Smooth muscle cell of bladder (primary cell): ENCODE measurements at places on chromosomes 11 and 22. TPM values are rescaled to one million over a fixed set of nuclear protein-coding genes. Genes with fewer than 3 reads are reported as not detected.

RNF141 gene
- total RNA-seq = 31.1 and 35.8 TPM in 2 replicates

CECR2 gene
- total RNA-seq = under 0.01 and 0.28 TPM in 2 replicates

SYT7 gene
- 0.74 and 1.4 TPM in 2 replicates for total RNA-seq

YPEL1 gene
- 1.1 and 2.1 TPM in 2 replicates for total RNA-seq

RFPL3 gene
- not detected in 2 replicates for total RNA-seq

NAGA gene
- total RNA-seq = 37.3 and 39.1 TPM in 2 replicates

MIAT gene
- 0.85 and 0.92 TPM in 2 replicates for total RNA-seq

OR52E8 gene
- total RNA-seq = not detected in 2 replicates

SCN4B gene
- total RNA-seq = under 0.01 and 0.14 TPM in 2 replicates
